Activated CD8-positive, alpha-beta memory T cell treated with anti-CD3 and anti-CD28 coated beads for 1 hour (primary cell): ENCODE measurements at places on chromosomes 7 and 10.

DNA sequence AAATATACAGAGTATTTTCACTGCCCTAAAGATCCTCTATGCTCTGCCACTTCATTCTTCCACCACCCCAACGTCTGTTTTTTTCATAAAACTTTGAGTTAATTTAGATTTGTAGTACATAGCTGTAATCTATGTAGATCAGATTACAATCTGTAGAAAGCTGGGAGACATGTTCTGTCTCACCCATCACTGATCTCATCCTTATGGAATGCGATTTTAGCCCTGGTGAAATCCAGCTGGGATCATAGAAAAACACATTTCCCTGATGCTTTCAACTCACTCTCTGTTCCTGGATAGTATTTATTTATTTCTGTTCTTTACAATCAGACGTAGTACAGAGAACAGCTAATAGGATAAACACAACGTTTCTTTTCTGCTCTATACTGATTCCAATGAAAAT, 521.0 kb downstream of the KIF20B start:
- no peak for DNase-seq

DNA sequence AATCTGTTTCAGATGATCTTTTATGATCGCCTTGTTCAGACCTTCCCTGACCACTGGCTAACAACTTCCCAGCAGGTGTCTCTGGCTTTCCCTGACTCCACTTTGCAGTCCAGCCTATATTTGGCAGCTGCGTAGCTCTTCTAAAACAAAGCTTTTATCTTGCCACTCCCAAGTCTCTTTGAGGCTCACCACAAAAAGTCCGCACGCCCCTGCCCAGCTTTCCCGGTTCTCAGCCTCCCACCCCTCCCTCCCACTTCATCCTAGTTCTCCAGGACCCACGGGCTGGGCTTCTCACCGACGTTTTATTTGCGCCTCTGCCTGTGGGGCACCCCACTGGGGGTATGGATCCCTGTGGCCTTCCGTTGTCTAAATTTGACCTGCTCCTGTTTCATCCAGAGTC, 58.9 kb upstream of the USP6NL start:
- no peak for DNase-seq

GRCh38 chr10:33306126-33306525, 28.3 kb downstream of the NRP1 start:
- DNase-seq = no peak

GRCh38 chr7:111282626-111283025, 191.7 kb downstream of the LRRN3 start:
- DNase-seq = no peak

DNA sequence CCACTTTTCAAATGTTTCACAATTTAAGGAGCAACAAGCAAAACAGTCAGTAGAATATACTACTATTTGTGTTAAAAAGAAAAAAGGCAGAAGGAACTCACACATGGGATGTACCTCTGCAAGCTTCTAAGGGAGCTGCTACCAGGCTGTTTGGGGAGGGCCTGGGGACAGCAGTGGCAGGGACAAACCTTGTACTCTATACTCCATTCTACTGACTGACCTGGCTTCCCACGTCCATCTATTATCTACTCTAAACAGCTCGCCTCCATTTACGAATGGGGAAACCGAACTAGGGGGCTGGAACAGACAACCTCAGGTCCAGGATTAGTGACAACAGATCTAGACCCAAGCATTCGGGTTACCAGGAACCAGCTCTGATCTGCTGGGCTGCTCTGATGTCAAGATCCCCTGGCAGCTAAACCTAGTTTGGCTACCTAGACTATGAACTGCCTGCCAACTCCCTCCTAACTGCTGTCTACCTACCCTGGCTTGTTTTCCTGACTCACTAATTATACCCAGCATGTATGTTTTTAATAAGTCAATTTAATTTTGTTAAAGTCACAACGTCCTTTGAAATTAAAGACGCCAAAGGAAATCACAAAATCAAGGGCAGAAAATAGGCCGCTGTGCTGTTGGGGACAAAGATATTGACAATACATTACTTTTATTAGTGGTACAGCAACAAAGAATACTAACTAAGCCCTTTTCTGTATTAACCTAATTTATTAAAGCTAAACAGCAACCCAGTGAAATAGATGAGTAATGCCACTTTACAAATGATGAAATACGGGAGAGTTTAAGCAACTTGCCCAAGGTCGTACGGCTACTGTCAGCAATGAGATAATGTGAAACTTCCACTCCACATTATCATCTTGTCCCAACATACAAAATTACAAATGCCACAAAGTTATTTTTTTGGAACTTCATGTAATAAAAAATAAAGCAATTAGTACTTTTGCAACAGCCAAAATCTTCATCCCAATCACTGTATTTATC, 5.3 kb downstream of the PSAP start:
- DNase-seq = no peak

DNA sequence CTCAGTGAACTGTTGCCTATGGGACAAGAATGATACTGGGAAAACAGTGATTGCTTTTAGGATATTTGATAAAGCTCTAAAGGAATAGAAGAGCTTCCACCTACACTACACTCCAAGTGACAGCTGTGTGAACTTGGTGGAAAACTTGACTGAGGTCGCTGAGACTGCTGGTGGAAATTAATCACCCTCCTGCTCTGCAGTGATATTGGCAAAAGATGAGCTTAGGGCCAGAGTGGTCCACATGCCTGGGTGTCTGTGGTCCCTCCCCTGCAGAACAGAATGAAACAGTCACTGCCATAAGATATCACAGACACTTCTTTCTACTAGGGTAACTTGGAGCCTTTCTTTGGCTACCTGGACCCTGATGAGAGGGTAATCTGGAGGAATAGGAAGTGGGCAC, 382.1 kb upstream of the GALNT17 start:
- DNase-seq = no peak

- no peak for DNase-seq
Observed at GRCh38 chr10:20743942-20744341, 153.2 kb downstream of the NEBL start.

GRCh38 chr7:149733924-149734790, 39.2 kb downstream of the ZNF467 start:
- DNase-seq = no peak

GRCh38 chr7:35647171-35647574, 47.8 kb downstream of the HERPUD2 start:
- DNase-seq = no peak

DNA sequence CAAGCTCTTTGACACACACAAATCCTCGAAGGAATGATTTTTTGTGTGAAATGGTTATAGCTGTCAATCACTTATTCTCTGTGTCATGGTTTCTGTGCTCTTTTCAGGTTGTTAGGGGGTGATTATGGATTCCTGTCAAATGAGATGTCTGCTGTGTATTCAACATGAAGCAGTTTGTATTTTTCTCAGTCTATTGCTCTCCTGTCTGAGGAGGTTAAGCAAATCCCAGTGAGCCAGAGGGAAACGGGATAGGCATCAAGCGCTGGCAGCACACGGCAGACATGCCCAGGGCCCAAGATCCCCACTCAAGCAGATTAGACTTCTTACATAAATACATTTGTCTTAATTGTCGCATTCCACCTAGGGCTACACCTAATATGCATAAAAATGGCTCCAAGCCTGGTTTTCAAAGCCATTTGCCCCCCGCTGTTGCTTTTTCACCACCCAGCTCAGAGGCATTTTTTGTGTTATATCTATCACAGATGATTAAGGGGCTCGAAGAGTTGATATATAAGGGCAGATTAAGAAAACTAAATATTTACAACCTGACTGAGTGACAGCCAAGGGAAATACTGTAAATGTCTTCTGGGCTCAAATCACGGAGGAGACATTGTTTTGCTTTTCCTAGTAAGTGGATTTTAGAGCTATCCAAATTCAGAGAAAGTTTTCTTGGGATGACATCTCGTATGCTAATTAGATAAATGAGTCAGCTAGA, 192.7 kb upstream of the LRGUK start:
- no peak for DNase-seq

DNA sequence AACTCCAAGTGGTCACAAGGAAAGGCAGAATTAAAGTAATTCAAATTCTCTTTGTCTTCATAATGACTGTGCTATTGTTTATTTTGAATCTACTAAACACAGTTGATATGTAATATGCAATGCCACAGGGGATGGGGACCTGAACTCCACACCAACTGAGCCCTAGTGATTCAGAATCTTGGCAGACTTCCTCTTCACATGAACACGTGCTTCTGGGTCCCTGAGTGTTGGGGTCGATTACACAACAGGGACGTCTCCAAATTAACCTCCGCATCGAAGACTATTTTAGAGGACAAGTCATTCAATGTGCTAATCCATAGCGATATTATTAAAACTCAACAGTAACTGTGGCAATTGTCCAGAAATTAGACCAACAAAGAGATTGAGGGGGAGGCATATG, 95.3 kb upstream of the CARD11 start:
- no peak for DNase-seq

- DNase-seq = no peak
Observed at GRCh38 chr7:137980308-137980707, 21.6 kb downstream of the CREB3L2 start.

- DNase-seq = no peak
Observed at GRCh38 chr7:129831424-129832058, 121.2 kb downstream of the UBE2H start.

- no peak for DNase-seq
Observed at GRCh38 chr7:135342887-135343286, 109.2 kb downstream of the STRA8 start.

- DNase-seq = no peak
Observed at GRCh38 chr7:45088146-45088701, 545 bp downstream of the NACAD start.

DNA sequence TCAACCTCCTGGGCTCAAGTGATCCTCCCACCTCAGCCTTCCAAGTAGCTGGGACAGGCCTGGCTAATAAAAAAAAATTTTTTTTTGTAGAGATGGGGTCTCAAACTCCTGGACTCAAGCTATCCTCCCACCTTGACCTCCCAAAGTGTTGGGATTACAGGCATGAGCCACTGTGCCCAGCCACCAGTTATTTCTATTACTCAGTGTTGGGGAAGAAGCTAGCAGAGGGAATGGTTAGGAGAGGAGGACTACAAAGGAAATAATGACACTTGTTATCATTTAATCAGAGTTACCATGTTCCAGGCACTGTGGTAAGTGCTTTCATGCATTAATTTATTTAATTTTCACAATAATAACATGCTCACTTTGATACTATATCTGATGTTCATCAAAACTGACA, 17.6 kb upstream of the BTRC start:
- no peak for DNase-seq

- no peak for DNase-seq
Observed at GRCh38 chr7:5869691-5870090, 10.9 kb upstream of the OCM start.

DNA sequence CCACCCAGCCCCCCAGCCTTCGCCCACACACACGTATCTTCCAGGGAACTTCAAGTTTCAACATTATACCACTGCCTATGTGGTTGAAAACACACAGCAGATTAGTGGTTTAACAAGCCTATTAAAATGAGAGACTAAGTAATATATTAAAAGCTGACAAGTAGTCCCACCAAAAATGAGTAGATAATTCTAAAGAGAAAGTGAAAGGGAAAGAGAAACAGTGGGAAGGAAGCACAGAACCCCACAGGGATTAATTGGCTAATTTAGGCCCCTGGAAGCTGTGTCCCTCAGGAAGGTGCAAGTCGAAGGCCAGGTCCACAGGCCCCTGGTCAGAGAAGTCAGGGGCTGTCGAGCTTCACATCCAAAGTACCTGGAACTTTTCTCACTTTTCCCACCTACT, 210.5 kb upstream of the YAE1 start:
- no peak for DNase-seq

DNA sequence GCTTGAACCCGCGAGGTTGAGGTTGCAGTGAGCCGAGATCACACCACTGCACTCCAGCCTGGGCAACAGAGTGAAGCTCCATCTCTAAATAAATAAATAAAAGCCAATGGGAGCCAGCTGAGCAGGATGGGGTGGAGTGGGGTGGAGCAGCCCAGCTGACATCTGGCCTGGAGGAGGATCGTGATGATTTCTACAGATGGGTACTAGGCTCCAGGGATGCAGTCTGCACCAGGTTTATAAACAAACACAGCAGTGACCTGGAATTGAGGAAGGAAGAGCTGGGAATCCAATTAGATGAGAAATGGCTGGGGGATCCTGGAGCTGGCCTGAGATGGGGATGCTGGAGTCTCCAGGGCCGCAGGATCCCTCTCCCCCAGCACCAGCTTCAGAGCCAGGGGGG, 7.3 kb upstream of the GRIFIN start:
- DNase-seq = no peak

DNA sequence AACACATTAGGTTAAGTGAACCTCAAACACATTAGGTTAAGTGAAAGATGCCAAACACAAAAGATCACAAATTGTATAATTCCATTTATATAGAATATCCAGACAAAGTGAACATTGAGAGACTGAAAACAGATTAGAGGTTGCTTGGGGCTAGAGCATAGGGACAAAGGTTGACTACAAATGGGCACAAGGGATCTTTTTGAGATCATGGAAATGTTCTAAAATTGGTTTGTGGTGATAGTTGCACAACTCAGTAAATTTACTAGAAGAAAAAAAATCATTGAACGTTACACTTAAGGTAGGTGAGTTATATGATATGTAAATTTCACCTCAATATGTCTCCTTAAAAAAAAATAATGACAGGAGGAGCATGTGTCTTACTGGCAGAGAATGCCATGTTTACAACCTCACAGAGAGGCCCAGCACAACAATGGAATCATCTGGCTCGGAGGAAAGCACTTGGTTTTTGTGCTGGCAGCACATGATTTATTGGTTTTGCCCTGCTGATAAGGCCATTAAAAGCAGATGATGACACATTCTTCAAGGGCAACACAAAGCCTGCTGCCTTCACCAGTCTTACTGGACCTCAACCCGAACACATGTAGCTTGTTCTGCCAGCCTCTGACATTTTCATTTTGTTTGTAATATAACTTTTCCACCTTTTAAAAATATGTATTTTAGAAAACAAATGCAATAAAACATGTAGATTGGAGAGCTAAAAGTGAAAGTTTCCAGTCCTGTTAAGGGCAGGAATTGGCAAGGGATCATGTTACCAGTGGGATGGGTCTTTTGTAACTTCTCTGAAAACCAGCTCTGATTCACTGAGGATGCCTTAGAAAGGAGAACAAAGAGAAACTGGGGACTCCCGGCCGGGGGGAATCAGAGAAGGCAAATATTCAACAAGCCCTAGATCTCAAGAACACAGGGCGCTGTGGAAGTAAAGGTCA, 11.9 kb upstream of the LMOD2 start:
- no peak for DNase-seq

DNA sequence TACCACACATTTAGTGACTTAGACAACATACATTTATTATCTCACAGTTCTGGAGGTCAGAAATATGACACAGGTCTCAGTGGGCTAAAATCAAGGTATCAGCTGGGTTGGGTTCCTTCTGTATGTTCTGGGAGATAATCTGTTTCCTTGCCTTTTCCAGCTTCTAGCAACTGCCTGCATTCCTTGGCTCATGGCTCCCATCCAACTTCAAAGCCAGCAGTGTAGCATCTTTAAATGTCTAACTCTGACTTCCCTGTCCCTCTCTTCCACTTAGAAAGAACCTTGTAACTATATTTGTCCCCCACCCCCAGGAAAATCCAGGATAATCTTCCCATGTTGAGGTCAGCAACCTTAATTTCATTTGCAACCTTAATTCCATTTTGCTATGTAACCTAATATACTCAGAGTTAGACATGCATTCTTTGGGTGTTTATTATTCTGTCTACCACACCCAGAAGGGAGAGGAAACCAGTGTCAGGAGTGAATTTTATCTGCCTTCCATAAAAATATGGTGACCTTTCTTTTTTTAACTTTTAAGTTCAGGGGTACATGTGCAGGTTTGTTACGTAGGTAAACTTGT, 57.3 kb upstream of the SMIM30 start:
- no peak for DNase-seq
